ENCODE measurements at places on chromosomes 5 and 9. TPM values are rescaled to one million over a fixed set of nuclear protein-coding genes. Genes with fewer than 3 reads are reported as not detected.

DNA sequence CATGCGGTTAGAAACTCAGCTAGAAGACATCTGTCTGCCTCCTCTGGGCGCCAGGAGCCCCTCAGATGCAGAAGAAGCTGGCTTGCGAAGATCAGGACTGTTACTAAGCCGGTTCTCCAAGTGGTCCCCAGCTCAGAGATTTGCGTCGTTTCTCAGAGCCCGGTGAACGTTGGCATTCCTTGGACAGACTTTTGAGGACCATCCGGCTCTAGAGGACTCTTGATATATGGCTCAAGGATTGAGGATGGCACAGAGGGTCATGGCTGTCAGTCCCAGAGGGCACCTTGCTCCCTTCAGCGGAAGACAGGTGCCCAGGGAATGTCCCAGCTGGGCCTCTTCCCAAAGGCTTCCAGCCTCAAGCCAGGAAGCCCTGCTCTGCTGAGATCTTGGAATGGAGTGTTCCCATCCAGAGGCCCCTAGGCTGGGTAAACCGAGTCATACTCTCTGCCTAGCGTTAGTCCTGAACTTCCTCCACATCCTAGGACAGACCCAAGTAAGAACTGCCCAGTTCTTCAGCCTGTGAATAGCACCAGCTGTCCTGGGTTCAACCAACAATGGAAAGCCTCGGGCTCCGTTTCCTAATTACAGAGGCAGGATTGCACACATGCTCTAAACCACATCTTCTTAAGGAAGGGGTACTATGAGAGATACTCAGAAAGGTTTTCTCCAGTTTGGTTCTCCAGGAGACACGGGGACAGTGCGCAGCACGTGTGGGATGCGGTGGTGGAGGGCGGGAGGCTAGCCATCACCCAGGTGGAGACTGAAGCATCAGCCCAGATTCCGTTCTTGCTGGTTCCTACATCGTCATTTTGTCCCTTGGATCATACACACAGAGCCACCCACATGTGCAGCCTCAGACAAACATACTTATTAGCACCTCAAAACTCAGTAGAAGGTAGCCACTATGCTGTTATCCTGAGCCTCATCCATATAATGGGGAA lies 51.4 kb downstream of the ZNF354C start:
- H3K4me1 ChIP-seq, result no peaks in the 10 kb centered on the region
- H3K27ac ChIP-seq, result no peak overlapping the region
- no peaks in the 10 kb centered on the region for H3K36me3 ChIP-seq
- H3K4me3 ChIP-seq, result no peak overlapping the region
- no peak for DNase-seq

DNA sequence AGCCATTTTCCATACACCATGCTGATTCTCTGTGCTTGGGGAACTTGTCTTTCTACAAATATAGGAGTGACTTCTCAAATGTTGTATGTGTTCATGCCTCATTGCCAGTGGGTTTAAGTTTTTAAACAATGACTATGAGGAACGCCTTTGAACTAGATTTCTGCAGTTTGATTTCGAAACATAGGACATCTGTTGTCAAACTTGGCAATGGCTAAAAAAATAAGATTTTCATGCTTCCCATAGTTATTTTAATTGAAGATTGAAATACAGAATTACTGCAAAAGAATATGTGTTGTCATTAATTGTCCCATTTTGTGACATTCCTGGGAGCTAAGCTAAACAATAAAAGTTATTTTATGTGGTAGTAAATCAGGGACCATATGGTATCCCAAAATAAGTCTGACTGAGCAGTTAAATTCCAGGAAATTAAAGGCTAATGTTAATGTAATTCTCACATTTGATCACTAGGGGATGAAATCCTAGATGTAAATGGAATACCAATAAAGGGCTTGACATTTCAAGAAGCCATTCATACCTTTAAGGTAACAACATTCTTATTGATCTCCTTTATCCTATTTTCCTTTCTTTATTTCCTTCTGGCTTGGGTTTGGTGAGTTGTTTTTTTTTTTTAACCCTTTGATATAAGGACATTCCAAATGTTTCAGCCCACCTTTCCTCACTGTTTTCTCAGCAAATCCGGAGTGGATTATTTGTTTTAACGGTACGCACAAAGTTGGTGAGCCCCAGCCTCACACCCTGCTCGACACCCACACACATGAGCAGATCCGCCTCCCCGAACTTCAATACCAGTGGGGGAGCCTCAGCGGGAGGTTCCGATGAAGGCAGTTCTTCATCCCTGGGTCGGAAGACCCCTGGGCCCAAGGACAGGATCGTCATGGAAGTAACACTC lies 116.7 kb downstream of the GOLPH3 start:
- H3K4me1 ChIP-seq, result no peaks in the 10 kb centered on the region
- no peaks in the 10 kb centered on the region for H3K36me3 ChIP-seq
- H3K27me3 ChIP-seq, result peaks cover 13% of the 10 kb centered on the region
- no peak overlapping the region for H3K27ac ChIP-seq
- DNase-seq, result no peak
- H3K4me3 ChIP-seq, result no peak overlapping the region

B4GALT7 gene
- total RNA-seq, result 17.7 TPM

PDCD1LG2 gene
- total RNA-seq, result not detected

DNA sequence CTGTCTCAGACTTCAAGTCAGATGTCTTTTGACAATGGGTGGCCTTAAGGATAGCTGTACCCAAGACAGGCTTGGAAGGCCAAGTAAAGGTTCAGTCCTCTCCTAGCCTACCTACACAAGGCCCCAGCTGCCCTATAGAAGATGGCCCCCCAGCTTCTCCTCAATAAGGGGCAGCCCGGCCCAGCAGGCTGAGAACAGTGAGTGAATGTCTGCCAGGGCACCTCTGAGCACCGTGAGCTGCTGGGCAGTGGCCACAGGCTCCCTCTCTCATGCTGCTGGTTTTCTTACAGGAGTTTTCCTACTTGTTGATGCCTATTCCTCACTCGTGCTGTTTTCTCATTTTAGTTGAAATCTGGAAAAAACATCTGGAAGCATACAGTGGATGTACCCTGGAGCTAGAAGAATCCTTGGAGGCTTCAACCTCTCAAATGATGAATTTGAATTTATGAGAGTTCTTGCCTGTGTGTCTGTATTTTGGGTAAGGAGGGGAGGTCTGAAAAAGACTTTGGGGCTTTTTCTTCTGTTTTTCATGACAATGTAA lies 40.1 kb downstream of the SECISBP2 start:
- H3K27me3 ChIP-seq, result no peaks in the 10 kb centered on the region
- H3K36me3 ChIP-seq, result peaks cover 64% of the 10 kb centered on the region
- H3K27ac ChIP-seq, result no peak overlapping the region
- DNase-seq, result no peak

NXNL2 gene
- total RNA-seq, result not detected

DNA sequence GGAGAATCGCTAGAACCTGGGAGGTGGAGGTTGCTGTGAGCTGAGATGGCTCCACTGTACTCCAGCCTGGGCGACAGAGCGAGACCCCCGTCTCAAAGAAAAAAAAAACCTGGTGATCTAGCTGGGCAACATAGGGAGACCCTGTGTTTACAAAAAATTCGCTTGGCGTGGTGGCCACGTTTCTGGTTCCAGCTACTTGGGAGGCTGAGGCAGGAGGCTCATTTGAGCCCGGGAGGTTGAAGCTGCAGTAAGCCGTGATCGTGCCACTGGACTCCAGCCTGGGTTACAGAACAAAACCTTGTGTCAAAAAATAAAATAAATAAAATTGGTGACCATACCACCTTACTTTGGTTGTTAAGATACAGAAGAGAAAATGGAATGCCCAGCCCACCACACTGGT lies 1.8 kb upstream of the HNRNPAB start:
- no peak overlapping the region for H3K27ac ChIP-seq
- DNase-seq, result no peak
- peaks cover 17% of the 10 kb centered on the region for H3K4me1 ChIP-seq
- peak overlapping the region; percentile 30 for H3K4me3 ChIP-seq
- peaks cover 23% of the 10 kb centered on the region for H3K36me3 ChIP-seq
- H3K27me3 ChIP-seq, result no peaks in the 10 kb centered on the region

DNA sequence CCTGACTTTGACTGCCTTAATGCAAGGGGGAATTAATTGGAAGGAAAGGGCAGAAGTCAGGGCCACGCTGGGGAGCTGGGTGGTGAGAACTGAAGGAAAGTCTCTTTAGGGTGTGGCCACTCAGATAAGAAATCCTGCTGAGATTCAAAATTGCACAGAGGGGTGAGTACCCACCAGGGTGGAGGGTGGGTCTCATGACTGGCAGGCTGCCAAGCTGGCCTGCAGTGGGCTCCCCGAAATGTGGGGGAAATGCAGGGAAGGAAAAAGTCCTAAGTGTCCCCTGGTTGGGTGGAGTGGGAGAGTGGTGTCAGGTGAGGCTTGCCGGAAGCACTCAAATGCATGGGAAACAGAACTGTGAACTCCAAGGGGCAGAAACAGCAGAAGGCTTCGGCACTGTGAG lies 24.1 kb downstream of the TSPAN17 start:
- no peaks in the 10 kb centered on the region for H3K36me3 ChIP-seq
- DNase-seq, result no peak
- H3K4me1 ChIP-seq, result peaks cover 10% of the 10 kb centered on the region
- H3K4me3 ChIP-seq, result no peak overlapping the region
- peaks cover 23% of the 10 kb centered on the region for H3K27me3 ChIP-seq
- H3K27ac ChIP-seq, result no peak overlapping the region

GRCh38 chr9:114954956-114955582 lies 24.7 kb upstream of the TNFSF8 start:
- no peaks in the 10 kb centered on the region for H3K4me1 ChIP-seq
- no peak for DNase-seq
- no peaks in the 10 kb centered on the region for H3K36me3 ChIP-seq
- no peak overlapping the region for H3K27ac ChIP-seq
- no peak overlapping the region for H3K4me3 ChIP-seq

DNA sequence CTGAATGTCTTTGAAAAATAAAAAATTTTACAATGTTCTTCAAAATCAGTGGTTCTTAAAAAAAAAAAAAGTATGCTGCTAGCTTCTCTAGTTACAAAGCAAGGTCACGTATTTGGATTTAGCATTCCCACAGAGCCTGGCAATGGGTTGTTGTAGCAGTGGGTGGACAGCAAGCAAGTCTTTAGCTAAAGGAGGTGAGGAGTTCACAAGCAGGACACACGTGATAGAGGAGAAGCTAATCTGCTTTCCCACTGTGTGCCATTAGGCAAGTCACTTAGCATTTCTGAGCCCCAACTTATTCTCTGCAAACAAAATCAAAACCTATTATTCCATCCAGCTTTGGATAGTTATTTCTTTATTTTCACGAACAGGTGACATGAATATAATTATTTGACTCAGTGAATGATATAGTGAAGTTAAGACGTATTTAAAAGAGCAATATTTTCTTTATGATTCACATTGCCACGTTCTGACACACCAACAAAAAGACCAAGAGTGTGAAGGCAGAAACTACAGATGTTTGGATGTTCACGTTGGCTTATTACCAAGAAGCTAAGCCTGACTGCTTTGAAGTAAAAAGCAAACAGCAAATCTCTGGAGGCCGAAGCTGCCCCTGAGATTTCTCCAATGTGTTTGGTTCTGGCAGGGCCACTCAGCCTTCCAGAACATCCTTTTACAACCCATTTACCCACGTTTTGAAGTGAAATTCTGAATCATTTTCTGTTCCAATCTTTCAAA lies 612.1 kb upstream of the CDH6 start:
- H3K27ac ChIP-seq, result no peak overlapping the region
- H3K27me3 ChIP-seq, result no peaks in the 10 kb centered on the region
- DNase-seq, result no peak
- H3K4me3 ChIP-seq, result no peak overlapping the region
- no peaks in the 10 kb centered on the region for H3K36me3 ChIP-seq
- no peaks in the 10 kb centered on the region for H3K4me1 ChIP-seq

DNA sequence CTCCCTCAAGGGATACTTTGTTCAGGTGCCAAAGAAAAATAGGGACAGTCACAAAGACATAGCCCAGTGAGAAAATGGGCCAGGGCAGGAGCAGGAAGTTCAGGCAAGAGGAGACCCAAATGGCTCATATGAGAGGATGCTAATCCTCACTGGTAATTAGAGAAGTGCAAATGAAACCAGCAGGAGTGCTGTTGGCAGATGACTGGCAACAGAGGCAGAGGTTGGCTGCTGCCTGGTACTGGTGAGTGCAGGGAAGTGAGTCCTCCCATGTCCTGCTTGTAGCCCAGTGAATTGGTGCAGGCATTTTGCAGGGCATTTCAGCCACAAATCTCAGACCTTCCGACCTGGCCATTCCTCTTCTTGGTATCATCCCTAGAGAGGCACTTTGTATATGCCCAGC lies 23.5 kb downstream of the ODF2 start:
- H3K4me3 ChIP-seq, result no peak overlapping the region
- H3K4me1 ChIP-seq, result no peaks in the 10 kb centered on the region
- peaks cover 79% of the 10 kb centered on the region for H3K36me3 ChIP-seq
- DNase-seq, result no peak

C5orf46 gene
- total RNA-seq, result not detected

GRCh38 chr5:177444106-177445051 lies 2.2 kb upstream of the PRR7 start:
- DNase-seq, result peak; percentile 34
- peaks cover 19% of the 10 kb centered on the region for H3K4me1 ChIP-seq
- H3K36me3 ChIP-seq, result peaks cover 39% of the 10 kb centered on the region
- no peak overlapping the region for H3K27ac ChIP-seq
- H3K4me3 ChIP-seq, result no peak overlapping the region

GRCh38 chr9:136648751-136649150 lies 14.0 kb upstream of the EGFL7 start:
- peak overlapping the region; percentile 11 for H3K27ac ChIP-seq
- no peak overlapping the region for H3K4me3 ChIP-seq
- peaks cover 37% of the 10 kb centered on the region for H3K4me1 ChIP-seq
- no peaks in the 10 kb centered on the region for H3K36me3 ChIP-seq

DNA sequence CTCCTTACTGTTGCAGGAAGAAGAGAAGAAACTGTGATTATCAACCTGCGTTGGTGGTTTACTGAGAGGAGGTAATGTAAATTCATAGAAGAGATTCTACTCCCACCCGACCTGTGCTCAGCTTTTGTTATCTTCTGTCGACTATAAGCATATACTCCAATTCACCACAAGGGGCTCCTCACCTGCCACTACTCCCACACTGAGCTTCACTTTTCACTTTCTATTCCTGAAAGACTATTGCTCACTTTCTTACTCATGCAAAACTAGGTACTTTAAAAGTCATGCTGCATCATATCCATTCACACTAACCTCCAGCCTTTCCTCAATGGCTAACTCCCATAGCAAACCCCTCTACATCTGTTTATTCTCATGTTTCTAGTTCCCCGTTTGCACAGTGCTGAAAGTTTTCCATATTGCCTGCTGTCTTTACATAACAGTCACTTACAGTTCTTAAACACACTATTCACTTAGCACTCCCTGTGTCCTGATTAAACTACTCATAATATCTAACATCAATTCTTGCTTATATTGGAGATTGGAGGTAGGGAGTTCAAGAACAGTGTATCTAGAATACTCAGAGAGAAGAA lies 1062.6 kb downstream of the NR2F1-AS1 start:
- DNase-seq, result no peak
- no peaks in the 10 kb centered on the region for H3K4me1 ChIP-seq
- H3K27me3 ChIP-seq, result no peaks in the 10 kb centered on the region
- no peak overlapping the region for H3K4me3 ChIP-seq
- H3K36me3 ChIP-seq, result no peaks in the 10 kb centered on the region

DNA sequence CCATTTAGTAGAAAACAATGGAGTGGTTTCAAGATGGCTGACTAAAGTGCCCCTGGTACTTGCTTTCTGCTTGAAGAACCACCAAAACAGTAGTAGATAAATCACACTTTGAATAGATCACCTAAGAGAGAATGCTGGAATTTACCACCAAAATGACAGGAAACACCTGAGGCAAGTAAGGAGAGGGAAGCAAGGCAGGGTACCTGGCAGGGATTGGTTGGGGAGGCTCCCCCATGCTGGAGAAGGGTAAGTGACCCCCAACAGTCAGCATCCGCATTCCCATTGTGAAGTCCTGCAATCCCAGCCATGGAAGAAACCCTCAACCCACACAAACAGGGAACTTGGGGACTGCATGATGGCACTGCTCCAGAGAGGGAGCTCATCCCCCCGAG lies 105.5 kb downstream of the PLPP1 start:
- H3K27me3 ChIP-seq, result no peaks in the 10 kb centered on the region
- no peak overlapping the region for H3K4me3 ChIP-seq
- no peak for DNase-seq
- H3K4me1 ChIP-seq, result no peaks in the 10 kb centered on the region
- peaks cover 54% of the 10 kb centered on the region for H3K36me3 ChIP-seq
